ENCODE measurements at places on chromosomes 5 and 9.

GRCh38 chr5:176371621-176372539 lies 6.6 kb downstream of the ARL10 start:
- no peak for DNase-seq

DNA sequence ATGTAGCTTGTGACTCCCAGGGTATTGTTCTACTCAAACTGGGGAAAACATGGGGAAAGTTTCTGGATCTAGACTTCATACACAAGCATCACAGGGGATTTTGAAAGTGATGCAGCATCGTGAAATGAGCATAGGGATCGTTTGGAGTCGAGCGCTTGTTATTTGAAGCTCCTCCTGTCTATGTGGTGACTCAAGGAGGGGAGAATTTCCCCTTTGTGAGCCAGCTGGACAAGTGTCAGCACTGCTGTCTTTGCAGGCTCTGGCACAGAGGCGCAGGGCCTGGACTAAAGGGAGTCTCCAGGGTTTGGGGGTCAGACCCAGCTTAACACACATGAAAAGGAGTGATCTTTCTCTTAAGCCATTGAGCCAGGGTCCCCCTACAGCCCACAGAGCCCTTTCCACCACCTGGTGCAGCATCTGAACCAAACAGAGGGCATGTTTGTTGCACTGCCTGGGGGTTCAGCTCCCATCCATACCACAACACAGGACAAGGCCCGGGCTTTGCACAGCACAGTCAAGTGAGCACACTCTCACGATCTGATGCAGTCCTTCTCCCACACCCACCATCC lies 51.0 kb downstream of the IRF1 start:
- DNase-seq = peak; percentile 75

GRCh38 chr9:136140046-136140445 lies 21.4 kb upstream of the TMEM250 start:
- DNase-seq = peak; percentile 68

GRCh38 chr9:10633785-10634184 lies 21.0 kb upstream of the PTPRD start:
- DNase-seq = no peak

DNA sequence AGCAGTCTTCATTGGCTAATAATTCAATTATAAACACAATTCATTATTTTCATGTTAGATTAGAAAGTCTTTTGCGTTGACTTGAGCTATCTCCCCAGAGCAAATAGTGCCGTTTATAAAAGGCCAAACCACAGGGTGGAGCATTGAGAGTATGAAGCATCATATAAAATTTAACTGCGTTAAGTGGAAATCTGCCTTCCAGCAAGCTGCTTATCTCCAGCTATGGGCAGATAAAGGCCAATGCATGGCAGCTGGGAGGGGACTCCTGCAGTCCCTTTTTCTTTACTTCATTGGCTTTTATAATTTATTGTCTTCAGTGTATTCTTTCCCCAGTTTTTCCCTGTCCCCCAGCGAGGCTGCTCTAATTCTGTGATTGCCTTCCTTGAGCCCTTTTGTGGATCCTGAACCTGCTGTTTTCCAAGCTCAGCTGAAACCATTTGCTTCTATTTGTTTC lies 113.7 kb downstream of the TMEM232 start:
- no peak for DNase-seq
